ENCODE measurements at places on chromosomes 13 and 19.
A peak's percentile ranks its signal among the peaks of the same experiment; 100 is the strongest.

- no peak for DNase-seq
- no peaks in the 10 kb centered on the region for H3K36me3 ChIP-seq
- peaks cover 38% of the 10 kb centered on the region for H3K27me3 ChIP-seq
- peaks cover 5% of the 10 kb centered on the region for H3K4me1 ChIP-seq
- no peak overlapping the region for H3K4me3 ChIP-seq
- no peak overlapping the region for H3K27ac ChIP-seq
Measured at GRCh38 chr19:295687-296370, 4.6 kb upstream of the PLPP2 start.

- peaks cover 13% of the 10 kb centered on the region for H3K4me1 ChIP-seq
- no peaks in the 10 kb centered on the region for H3K27me3 ChIP-seq
- no peaks in the 10 kb centered on the region for H3K36me3 ChIP-seq
- H3K4me3 ChIP-seq, result no peak overlapping the region
- H3K27ac ChIP-seq, result no peak overlapping the region
Measured at GRCh38 chr13:51444922-51445321, 7.9 kb downstream of the INTS6 start.

DNA sequence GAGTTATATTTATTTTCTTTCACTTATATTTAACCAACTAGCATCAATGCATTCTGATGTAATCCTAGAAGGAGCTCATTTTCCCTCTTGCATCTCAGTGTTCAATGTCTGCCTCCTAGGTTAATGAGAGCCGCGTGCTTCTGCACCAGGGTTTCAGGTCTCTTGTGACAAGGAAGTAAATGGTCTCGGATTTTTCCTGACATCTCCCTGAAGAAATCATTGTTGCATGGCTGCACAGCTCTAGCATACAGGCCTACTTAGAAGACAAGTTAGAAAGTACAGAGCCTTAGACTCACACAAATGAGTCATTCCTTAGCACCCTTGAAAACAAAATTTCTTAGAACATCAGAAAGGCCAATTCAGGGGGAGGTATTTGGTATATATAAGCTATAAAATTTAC is 57.2 kb upstream of the KLF12 start:
- H3K4me3 ChIP-seq, result no peak overlapping the region
- H3K36me3 ChIP-seq, result no peaks in the 10 kb centered on the region
- H3K27ac ChIP-seq, result no peak overlapping the region
- no peaks in the 10 kb centered on the region for H3K27me3 ChIP-seq

DNA sequence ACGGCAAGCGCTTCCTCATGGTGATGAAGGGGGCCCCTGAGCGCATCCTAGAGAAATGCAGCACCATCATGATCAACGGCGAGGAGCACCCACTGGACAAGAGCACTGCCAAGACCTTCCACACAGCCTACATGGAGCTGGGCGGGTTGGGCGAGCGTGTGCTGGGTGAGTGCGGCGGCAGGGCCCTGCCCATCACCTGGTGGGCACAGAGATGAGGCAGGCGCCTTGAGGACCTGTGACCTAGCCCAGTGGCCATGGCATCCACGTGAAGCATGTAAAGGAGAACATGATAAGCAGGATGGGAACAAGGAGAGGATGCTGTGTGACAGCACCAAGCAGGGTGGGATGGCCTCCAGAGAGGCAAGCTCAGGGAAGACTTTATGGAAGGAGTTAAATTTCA is 18.5 kb downstream of the ATP12A start:
- H3K4me1 ChIP-seq, result peaks cover 9% of the 10 kb centered on the region
- peaks cover 5% of the 10 kb centered on the region for H3K36me3 ChIP-seq
- H3K4me3 ChIP-seq, result peak overlapping the region; percentile 25
- DNase-seq, result no peak

DNA sequence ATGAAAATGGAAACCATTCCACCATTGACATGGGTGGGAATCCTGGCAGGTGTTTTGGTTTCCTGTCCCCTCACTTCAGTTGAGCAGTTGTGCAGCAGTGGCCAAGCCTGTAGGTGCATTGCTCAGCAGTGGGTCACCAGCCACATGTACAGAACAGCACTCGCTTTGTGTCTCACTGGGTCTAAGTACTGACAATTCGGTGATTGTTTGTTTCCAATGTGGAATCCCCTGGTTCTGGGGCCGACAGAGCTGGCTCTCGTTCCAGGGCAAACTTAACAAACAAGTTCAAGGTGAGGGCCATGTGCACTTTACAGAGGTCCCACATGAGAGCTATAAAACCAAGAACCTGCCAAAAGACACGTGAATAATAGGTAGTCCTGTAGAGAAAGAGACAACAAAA is 54.1 kb upstream of the SPATA13 start:
- H3K27me3 ChIP-seq, result peaks cover 46% of the 10 kb centered on the region
- H3K36me3 ChIP-seq, result no peaks in the 10 kb centered on the region
- DNase-seq, result no peak
- H3K4me1 ChIP-seq, result peaks cover 5% of the 10 kb centered on the region

GRCh38 chr13:32252812-32253438 is 62.2 kb downstream of the ZAR1L start:
- H3K27me3 ChIP-seq, result no peaks in the 10 kb centered on the region
- no peak overlapping the region for H3K27ac ChIP-seq
- H3K4me3 ChIP-seq, result no peak overlapping the region
- H3K36me3 ChIP-seq, result peaks cover 2% of the 10 kb centered on the region
- no peak for DNase-seq

DNA sequence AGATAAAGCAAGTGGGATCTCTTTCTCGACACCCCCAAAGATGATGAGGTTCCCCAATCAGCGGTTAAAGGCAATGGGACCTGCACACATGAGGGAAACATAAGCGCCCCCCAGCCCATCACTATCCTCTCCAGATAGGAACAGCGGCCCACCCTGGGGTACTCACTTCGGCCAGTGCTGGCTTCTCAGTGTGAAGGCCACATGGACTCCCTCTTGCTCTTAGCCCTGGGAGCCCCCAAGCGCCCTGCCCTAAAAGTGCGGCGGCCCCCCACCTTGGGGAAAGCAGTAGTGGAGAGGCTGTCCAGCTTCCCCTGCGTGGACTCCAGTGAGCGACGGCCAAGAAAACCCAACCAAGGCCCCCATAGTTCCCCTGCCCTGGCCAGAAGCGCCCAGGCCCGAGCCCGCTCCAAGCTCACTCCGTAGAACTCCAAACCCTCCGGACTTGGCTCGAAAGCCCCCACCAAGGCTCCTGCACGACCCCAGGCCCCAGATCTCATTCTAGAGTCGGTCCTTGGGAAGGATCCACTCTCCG is 1.0 kb downstream of the CACNA1A start:
- peaks cover 2% of the 10 kb centered on the region for H3K36me3 ChIP-seq
- no peaks in the 10 kb centered on the region for H3K4me1 ChIP-seq
- H3K27ac ChIP-seq, result no peak overlapping the region

DNA sequence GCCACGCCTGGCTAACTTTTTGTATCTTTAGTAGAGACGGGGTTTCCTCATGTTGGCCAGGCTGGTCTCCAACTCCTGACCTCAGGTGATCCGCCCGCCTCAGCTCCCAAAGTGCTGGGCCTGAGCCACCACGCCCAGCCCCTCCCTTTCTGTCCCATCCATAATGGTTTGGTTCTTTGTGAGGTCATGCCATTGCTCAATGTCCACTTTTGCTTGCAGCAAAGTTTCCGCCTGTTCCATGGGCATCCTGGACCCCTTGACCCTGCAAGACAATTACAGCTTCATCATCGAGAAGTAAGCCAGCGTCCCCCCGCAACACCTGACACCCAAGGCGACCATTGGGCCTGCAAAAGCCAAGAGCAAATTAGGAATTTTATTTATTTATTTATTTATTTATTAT is 16.6 kb downstream of the PRR22 start:
- DNase-seq, result no peak
- no peaks in the 10 kb centered on the region for H3K27me3 ChIP-seq
- no peaks in the 10 kb centered on the region for H3K4me1 ChIP-seq
- H3K36me3 ChIP-seq, result no peaks in the 10 kb centered on the region
- H3K4me3 ChIP-seq, result no peak overlapping the region

GRCh38 chr19:3466635-3467034 is 13.7 kb downstream of the SMIM24 start:
- no peak overlapping the region for H3K27ac ChIP-seq
- peaks cover 3% of the 10 kb centered on the region for H3K36me3 ChIP-seq
- no peaks in the 10 kb centered on the region for H3K27me3 ChIP-seq
- peaks cover 15% of the 10 kb centered on the region for H3K4me1 ChIP-seq
- H3K4me3 ChIP-seq, result no peak overlapping the region
- DNase-seq, result no peak

GRCh38 chr19:29849208-29849607 is 37.4 kb downstream of the CCNE1 start:
- no peaks in the 10 kb centered on the region for H3K27me3 ChIP-seq
- H3K4me3 ChIP-seq, result no peak overlapping the region
- no peaks in the 10 kb centered on the region for H3K36me3 ChIP-seq
- no peak overlapping the region for H3K27ac ChIP-seq
- H3K4me1 ChIP-seq, result peaks cover 11% of the 10 kb centered on the region

- peak overlapping the region; percentile 85 for H3K4me3 ChIP-seq
- H3K4me1 ChIP-seq, result peaks cover 22% of the 10 kb centered on the region
- peak overlapping the region; percentile 77 for H3K27ac ChIP-seq
- no peaks in the 10 kb centered on the region for H3K27me3 ChIP-seq
Measured at GRCh38 chr19:55649268-55650125, 1.5 kb downstream of the CCDC106 start.

- H3K4me1 ChIP-seq, result peaks cover 4% of the 10 kb centered on the region
- DNase-seq, result peak; percentile 74
- no peaks in the 10 kb centered on the region for H3K36me3 ChIP-seq
- no peaks in the 10 kb centered on the region for H3K27me3 ChIP-seq
Measured at GRCh38 chr13:113393563-113394338, 29.8 kb upstream of the GRTP1 start.

DNA sequence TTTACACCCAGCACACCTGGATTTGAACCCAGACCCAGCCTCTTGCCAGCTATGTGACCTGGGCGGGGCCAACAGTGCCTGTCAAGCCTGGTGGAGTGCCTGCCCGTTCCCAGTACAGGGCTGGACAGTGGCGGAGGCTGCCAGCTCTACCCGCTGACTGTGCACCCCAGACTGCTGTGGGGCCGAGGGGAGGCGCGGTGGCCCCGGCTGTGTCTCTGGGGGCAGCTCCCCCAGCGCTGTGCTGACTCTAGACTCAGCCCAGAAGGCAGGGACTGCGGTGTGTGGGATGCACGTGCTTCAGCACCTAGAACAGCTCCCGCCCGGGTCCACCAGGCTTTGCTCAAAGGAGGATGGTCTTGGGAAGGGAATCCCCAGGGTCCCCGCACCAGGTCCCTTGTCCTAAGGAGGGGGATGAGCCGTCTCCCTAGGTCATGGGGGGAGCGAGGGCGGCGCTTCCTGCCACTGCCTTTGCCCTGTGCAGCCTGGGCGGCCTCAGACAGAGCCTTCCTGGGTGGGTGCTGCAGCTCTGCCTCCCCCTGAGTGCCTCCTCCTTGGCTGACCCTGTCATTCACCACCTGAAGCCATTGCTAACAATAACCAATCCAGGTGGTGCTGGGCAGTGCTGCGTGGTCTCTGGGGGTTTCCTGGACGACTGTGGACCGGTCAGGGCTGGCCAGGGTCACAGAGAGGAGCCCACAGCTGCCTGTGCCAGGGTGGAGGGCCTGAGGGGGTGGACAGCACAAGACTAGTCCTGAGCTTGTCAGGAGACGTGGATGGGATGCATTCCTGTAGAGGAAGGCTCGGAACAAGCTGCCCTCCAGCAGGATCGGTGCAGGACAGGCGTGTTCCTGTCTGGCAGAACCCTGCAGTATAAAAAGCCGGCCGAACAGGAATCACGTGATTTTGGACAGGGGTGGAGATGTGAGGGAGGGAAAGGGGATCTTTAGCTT is 18.6 kb downstream of the TMEM255B start:
- no peak overlapping the region for H3K27ac ChIP-seq
- no peak for DNase-seq
- no peak overlapping the region for H3K4me3 ChIP-seq
- H3K36me3 ChIP-seq, result no peaks in the 10 kb centered on the region
- no peaks in the 10 kb centered on the region for H3K4me1 ChIP-seq
- H3K27me3 ChIP-seq, result peaks cover 21% of the 10 kb centered on the region

- H3K4me1 ChIP-seq, result peaks cover 4% of the 10 kb centered on the region
- no peak overlapping the region for H3K4me3 ChIP-seq
- no peaks in the 10 kb centered on the region for H3K36me3 ChIP-seq
- no peaks in the 10 kb centered on the region for H3K27me3 ChIP-seq
- no peak overlapping the region for H3K27ac ChIP-seq
Measured at GRCh38 chr19:5192568-5192967, 148.0 kb downstream of the PTPRS start.

DNA sequence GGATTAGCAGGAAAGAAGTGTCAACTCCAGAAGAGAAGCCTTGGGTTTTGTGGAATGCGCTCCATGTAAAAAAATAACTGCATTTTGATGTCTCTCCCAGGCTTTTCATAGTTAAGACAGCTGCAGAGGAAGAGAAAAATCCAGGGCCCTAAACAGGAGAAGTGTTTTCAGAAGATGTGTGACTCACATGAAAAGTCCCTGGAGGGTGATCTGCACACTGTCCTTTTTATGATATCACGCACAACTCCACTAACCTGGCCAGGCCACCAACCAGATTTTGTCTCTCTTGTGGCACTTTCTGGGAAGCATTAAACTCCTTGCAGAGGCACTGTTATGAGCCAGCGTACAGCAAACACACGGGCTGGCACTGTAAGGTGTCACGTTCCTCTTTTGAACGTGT is 267.3 kb downstream of the FGF9 start:
- H3K27ac ChIP-seq, result no peak overlapping the region
- no peaks in the 10 kb centered on the region for H3K36me3 ChIP-seq
- H3K27me3 ChIP-seq, result no peaks in the 10 kb centered on the region
- no peak for DNase-seq

DNA sequence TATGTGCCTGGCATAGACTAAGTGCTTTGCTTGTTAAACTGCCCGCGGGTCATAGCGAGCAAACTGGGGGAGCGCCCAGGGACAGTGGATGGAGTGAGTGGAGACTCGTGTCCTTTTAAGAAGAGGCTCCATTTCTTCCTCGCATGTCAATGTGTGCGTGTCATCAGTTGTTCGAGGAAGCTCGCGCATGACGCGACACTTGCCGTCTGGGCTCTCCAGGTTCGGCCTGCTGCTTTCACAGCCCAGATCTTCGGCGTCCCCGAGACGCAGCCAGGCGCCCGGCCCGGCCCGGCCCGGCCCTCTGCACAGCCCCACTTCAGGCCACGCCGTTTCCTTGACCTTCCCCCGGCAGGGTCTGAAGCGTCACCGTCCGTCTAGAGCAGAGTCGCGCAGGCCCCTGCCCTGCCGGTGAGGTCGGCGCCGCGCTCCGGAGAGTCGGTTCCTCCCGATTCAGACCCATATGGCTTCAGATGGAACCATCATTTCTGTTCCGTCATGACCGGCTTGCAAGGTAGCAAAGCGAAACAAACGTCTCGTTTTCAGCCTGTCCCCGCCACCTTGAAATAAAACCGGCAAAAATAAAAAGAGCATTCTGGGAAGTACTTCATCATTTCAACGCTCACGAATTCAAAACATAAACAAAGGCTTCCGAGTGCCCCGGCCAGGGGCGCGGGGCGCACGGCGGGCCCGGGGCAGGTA is 599 bp upstream of the ARHGEF7 start:
- peaks cover 13% of the 10 kb centered on the region for H3K4me1 ChIP-seq
- peak overlapping the region; percentile 93 for H3K4me3 ChIP-seq
- H3K27me3 ChIP-seq, result peaks cover 79% of the 10 kb centered on the region
- no peak for DNase-seq
- peak overlapping the region; percentile 21 for H3K27ac ChIP-seq
- H3K36me3 ChIP-seq, result peaks cover 3% of the 10 kb centered on the region

- no peaks in the 10 kb centered on the region for H3K4me1 ChIP-seq
- H3K27me3 ChIP-seq, result no peaks in the 10 kb centered on the region
- DNase-seq, result no peak
- H3K27ac ChIP-seq, result no peak overlapping the region
- H3K4me3 ChIP-seq, result no peak overlapping the region
- no peaks in the 10 kb centered on the region for H3K36me3 ChIP-seq
Measured at GRCh38 chr13:67620665-67621064, 390.5 kb upstream of the PCDH9 start.

- no peak for DNase-seq
- H3K27me3 ChIP-seq, result peaks cover 8% of the 10 kb centered on the region
- H3K4me3 ChIP-seq, result no peak overlapping the region
- H3K4me1 ChIP-seq, result peaks cover 6% of the 10 kb centered on the region
- no peak overlapping the region for H3K27ac ChIP-seq
Measured at GRCh38 chr13:51034906-51035305, 76.2 kb downstream of the C13orf42 start.

Data from T-helper 17 cell (primary cell).